ENCODE measurements at places on chromosomes 2 and 18.

- DNase-seq: no peak
Measured at GRCh38 chr2:20676353-20677215, 9.6 kb downstream of the GDF7 start.

DNA sequence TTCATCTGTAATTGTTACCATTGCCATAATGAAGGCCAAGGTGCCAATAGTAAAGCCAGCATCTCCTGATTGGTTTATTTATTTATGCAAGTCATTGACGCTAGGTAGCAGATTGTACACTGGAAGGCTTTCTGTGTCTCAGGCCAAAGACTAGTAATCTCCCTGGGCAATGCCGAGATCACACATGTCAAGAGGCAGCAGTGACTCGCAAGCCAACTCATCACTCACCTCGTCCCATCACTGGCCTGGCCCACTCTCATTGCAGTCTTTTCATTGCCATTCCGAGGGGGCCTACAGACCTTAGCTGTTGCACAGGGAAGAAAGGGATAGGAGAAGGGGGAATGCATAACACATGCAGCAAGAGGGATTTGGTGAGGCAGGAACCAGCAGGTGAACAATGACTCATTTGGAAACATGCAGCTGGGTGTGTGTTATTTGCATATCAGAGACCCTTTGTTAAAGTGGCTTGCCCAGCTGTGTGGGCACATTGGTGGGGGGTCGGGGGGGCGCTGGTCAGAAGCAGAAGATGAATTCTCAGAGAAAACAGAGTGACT is 448.7 kb upstream of the HNRNPA3 start:
- no peak for DNase-seq

GRCh38 chr18:77765468-77765867 is 515.8 kb downstream of the GALR1 start:
- no peak for DNase-seq

DNA sequence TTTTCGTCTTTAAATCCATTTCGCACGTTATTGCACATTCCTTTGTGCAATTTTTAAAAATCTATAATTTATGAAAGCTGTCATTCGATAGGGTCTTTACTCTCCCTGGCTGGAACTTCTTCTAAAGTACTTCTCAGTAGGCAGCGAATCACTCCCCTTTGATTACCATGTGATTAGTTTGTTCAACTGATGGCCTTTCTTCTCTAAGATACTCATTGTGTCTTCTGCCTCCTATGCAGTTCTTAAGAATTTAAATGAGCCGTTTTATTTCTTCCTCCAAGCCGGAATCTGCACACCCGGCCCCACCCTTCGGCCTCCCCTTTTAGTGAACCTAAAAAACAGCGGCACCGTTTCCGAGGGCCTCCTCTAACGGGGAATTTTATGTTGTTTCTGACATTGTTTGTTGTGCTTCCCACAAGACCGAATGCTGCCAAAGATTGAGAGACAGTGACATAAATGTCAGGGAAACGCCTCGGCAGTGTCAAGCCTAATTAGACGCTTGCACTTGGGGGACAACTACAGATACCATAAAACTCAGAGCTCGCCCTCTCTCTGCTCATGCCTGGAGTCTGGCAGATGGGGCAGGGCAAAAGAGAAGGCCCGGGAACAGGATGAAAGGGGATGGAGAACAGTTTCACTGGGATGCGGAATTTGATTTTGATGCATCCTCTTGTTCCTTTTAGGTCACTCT is 255.3 kb downstream of the BCL11A start:
- no peak for DNase-seq

DNA sequence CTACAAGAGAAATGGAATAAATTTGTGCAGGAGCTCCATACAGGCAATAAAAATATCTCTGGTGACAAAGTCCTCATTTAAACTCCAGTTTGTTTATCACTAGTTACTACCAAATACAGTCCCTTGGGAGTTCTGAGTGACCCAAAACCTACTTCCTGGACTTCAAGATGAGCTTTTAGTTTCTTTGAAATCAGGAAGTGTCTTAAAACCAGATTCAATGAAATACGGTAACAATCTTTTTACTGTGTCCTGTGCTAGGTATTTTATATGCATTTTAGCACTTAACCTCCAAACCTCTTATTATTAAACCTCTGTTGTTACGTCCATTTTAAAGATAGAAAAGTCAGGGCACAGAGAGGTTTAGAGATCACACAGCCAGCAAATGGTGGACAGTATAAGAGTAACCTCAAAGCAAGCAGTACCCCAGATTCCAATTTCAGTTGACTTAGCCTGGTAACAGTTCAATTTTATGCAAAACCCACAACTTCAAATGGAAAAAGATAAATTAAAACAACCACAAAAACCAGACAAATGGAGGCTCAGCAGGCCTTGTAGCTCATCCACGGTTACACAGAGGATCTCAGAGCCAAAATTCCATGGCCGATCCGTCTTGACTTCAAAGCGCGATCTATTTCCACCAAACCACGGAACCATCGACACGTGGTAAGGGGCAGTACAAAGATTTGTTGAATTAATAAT is 1.3 kb upstream of the KCMF1 start:
- DNase-seq: peak; percentile 45

- no peak for DNase-seq
Measured at GRCh38 chr2:235066490-235066889, 114.7 kb downstream of the SH3BP4 start.
